AG09309 (cell line): ENCODE measurements at places on chromosomes 6 and 20.
A peak's percentile ranks its signal among the peaks of the same experiment; 100 is the strongest.

GRCh38 chr20:29306390-29307072 is 1950.9 kb upstream of the DEFB115 start:
- no peak for DNase-seq

DNA sequence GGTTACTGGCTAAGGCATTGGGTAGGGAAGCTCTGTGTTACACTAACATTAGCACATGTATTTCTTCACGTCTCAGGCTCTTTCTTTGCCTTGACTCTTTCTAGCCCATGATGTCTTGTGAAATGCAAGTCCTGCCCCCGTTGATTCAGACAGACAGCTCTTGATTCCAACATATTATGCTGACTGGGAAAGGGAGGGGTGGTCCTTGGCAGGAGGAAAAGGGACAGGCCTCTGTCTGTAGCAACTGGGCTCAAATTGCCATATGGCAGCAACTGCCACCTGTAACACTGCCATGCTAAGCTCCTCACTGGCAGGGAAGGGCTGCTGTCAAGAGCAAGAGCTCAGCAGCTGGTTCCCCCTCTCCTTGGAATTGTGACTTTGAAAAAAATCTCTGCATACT is 5.7 kb upstream of the KCNK15 start:
- DNase-seq: no peak

- no peak for DNase-seq
These were observed 50.3 kb downstream of the ABHD12 start for GRCh38 chr20:25340380-25340779.

GRCh38 chr20:2151858-2152281 is 50.2 kb downstream of the STK35 start:
- DNase-seq: peak; percentile 40

DNA sequence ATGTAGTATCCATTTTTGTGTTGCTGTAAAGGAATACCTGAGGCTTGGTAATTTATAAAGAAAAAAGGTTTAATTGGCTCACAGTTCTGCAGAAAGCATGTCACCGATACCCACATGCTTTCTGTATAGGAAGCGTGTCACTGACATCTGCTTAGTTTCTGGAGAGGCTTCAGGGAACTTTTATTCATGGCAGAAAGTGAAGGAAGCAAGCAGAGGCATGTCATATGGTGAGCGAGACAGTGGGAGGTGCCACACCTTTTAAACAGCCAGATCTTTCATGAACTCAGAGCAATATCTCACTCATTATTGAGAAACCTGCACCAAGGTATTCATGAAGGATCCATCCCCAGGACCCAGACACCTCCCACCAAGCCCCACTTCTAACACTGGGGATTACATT is 3.5 kb downstream of the SUMO4 start:
- DNase-seq: no peak

GRCh38 chr6:137496368-137496767 is 2.2 kb upstream of the OLIG3 start:
- no peak for DNase-seq

DNA sequence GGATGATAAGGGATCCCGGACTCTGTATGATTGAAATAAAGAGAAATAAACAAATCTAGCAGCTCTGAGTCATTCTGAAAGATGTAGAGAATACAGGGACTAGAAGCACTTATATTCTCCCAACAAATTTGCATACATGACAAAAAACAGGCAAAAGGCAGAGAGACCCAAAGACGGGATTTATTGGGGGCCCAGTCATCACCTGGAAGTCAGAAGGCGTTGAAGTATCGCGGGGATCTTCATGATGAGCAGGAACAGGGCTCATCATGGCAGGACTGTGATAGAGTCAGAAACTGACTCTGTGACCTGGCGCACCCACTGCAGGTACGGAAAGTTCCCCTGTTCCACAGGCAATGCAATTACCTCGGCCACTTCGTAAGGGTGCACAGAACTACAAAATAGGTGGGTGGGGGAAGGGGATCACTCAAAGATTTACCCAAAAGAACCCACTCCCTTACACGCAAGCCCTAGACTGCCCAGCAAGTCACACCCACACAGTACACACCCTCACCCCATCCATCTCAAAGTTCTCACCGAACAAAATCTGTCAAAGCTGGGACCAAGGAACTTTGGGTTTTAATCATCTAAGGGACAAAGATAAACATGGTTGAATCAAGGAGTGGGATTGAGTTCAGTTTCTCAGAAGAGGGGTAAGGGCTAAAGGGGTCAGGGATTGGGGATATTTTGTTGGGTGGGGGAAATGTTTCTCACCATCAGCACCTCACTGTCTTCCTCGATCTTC is 1.4 kb downstream of the CUTA start:
- DNase-seq: no peak

GRCh38 chr20:38269715-38270114 is 9.2 kb upstream of the KIAA1755 start:
- no peak for DNase-seq

DNA sequence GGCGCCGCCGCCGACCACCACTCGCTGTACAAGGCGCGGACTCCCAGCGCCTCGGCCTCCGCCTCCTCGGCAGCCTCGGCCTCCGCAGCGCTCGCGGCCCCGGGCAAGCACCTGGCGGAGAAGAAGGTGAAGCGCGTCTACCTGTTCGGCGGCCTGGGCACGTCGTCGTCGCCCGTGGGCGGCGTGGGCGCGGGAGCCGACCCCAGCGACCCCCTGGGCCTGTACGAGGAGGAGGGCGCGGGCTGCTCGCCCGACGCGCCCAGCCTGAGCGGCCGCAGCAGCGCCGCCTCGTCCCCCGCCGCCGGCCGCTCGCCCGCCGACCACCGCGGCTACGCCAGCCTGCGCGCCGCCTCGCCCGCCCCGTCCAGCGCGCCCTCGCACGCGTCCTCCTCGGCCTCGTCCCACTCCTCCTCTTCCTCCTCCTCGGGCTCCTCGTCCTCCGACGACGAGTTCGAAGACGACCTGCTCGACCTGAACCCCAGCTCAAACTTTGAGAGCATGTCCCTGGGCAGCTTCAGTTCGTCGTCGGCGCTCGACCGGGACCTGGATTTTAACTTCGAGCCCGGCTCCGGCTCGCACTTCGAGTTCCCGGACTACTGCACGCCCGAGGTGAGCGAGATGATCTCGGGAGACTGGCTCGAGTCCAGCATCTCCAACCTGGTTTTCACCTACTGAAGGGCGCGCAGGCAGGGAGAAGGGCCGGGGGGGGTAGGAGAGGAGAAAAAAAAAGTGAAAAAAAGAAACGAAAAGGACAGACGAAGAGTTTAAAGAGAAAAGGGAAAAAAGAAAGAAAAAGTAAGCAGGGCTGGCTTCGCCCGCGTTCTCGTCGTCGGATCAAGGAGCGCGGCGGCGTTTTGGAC is 2.0 kb downstream of the SOX4 start:
- DNase-seq: no peak

DNA sequence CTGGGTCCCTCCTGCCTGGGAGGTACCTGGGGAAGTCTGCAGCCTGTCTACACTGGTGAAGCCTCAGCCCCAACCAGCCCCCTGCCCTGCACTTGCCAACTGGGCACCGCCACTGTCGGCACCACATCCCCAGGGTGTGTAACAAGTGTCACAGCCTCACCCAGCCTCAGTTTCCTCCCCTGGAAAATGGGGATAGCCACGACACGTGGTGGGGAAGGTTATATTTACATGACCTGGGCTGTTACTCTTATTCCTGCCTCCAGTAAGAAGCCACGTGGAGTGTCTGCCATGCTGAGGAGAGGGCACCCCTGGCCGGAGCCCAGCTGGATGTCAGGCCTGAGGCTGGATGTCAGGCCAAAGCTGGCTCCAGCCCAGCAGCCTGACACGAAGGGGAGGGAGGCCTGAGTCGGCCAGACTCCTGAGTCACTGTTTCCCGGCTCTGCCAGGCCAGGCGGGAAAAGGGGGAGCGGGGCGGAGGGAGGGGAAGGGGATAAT is 44.9 kb downstream of the SNAI1 start:
- DNase-seq: peak; percentile 75

- no peak for DNase-seq
These were observed 695.7 kb upstream of the GJE1 start for GRCh38 chr6:141437011-141437410.

GRCh38 chr6:157861814-157862213 is 38.8 kb downstream of the SNX9 start:
- no peak for DNase-seq

- DNase-seq: no peak
These were observed 30.6 kb downstream of the RBM24 start for GRCh38 chr6:17311595-17312311.

GRCh38 chr6:5172041-5172653 is 87.0 kb downstream of the PPP1R3G start:
- DNase-seq: no peak

- DNase-seq: no peak
These were observed 361.1 kb upstream of the AGPAT4 start for GRCh38 chr6:161634916-161635315.
